ENCODE measurements at places on chromosomes 7 and 10.

GRCh38 chr7:91089382-91089963 is 174.8 kb upstream of the FZD1 start:
- peak; percentile 57 for DNase-seq

GRCh38 chr10:84522612-84523462 is 194.4 kb downstream of the CCSER2 start:
- DNase-seq = no peak

DNA sequence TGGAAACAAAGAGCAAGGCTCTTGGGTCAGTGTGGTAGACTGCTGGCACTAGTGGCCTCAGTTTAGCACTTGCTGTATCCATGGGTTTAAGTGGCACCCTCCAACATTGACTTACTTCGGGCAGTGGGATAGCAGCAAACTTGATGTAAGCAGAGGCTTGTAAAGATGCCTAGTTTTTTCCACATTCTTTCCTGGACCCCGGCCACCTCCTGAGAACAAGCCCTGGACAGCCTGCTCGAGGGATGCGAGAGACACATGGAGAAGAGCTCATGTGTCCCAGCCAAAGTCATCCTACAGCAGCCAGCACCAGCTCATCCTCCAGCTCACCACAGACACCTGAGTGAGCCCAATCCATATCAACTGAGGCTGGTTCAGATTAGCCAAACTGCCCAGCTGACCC is 142.7 kb upstream of the PCBD1 start:
- DNase-seq = no peak

DNA sequence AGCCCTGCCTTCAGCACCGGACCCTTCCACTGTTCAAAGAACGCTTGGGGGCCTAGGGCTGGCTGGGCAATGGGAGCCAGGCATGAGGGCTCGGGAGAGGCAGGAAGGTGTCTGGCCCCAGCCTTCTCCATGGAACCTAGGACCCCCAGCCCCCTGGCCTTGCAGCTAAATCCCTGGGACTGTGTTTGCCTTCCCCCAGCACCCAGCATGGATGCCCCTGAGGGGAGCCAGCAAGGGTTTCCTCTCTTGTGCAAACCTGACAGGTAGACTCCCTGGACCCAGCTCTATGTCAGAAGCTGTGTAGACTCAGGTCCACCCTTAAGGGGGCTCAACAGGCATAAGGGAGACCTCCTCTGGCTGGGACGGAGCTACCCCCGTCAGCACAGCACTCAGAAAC is 288.0 kb downstream of the GRID1 start:
- no peak for DNase-seq

Data from fibroblast of mammary gland (primary cell).